ENCODE measurements at places on chromosomes 13 and 19.

- DNase-seq = no peak
These were observed 28.7 kb downstream of the DHX34 start for GRCh38 chr19:47377801-47378200.

DNA sequence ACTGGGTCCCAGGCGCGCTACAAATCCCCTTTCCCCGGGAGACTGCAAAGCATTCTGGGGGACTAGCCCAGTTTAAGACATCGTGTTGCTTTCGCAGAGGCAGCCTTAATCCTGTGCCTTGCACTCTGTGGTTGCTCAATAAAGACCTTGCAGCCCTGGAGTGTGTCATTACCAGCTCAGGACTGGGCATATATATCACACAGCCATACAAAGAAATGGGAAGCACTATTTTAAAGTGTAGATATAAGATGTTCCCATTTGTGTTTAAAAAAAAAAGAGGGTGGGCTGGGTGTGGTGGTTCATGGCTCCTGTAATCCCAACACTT is 11.1 kb downstream of the NAPA start:
- no peak for DNase-seq

GRCh38 chr19:19324059-19324770 is 3.6 kb downstream of the MAU2 start:
- DNase-seq = no peak

DNA sequence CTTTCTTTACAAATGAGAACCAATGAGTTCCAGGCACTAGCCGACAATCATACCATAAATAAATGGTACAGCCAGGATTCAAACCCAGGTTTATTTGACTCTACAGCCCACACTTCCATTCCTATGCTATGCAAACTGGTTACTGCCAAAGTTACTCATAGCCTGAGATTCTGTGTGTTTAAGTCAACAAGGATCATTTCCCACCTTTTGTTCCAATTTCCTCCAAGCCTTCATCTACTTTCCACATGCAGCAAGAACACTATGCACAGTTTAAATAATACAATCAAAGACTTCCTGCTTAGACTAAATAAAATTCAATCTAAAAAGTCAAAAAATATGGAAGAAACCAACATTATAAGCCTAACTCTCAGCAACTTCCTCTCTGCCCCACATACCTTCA is 59.2 kb upstream of the KLF12 start:
- DNase-seq = no peak

GRCh38 chr13:91346062-91346461 is 1.4 kb upstream of the MIR17HG start:
- no peak for DNase-seq

DNA sequence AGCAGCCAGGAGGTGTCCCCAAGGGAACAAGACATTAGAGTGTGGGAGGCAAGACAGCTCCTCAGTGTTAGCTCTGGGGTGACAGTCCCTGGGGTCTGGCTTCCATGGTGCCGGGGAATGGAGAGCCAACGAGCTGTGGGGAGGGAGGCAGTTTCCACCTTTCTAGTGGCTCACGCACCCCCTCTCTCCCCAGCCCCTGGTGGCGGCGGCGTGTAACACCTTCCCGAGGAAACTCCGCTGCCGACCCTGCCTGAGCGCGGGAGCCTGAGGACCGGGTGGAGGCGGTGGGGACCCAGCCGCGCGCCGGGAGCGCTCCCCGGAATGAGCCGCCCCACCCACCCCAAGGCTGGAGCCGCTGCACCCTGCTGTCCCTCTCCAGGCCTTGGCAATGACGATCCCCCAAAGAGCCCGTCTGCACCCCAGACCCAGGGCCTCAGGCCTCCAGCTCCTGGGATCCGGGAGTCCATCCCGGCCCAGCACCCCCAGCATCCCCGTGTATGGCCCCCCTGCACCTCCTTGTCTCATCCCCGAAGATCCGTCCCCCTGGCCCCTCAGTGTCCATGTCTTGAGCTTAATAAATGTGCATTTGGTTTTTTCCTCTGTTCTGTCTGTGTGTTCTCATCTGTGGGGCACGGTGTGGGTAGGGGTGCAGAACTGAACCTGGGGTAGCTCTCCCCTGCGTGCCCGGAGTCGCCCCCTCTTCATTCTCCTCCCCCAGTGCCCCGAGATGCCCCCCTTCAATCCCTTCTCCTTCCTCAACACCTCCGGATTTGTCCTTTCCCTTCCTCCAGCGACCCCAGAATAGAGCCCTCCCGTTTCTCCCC is 622 bp upstream of the FXYD5 start:
- DNase-seq = no peak

GRCh38 chr19:13884726-13885591 is 8.0 kb downstream of the NANOS3 start:
- DNase-seq = no peak

DNA sequence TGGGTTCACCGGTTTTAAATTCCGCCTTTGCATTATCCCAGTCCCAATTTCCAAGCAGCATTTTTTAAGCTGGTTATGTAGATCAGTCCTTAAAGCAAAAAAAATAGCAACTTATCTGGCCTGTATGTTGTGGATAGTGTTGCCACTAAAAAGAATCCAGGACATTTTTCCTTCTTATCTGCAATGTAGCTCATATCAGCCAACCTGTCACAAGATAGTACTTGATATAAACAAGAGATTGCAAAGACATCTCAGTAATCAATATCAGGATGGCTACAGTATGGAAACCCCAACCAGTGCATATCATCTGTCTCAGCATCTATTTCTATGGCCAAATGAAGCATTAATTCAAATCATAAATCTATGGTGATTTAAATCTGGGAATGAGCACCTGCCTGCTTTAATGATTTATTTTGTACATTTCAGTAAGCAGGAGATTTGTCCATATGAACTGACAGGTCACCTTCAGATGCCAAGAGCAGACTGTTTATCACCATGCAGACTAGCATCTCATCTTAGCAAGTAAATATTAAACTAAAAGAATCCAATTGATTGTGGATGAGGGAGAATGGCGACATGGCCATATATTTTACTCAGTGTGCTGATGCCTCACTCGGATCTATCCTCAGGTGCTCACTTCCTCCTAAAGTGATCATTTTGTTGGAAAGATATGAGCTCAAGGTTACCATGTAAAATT is 240.4 kb downstream of the DACH1 start:
- no peak for DNase-seq

GRCh38 chr19:49133621-49134454 is 14.5 kb downstream of the PPFIA3 start:
- DNase-seq = no peak

DNA sequence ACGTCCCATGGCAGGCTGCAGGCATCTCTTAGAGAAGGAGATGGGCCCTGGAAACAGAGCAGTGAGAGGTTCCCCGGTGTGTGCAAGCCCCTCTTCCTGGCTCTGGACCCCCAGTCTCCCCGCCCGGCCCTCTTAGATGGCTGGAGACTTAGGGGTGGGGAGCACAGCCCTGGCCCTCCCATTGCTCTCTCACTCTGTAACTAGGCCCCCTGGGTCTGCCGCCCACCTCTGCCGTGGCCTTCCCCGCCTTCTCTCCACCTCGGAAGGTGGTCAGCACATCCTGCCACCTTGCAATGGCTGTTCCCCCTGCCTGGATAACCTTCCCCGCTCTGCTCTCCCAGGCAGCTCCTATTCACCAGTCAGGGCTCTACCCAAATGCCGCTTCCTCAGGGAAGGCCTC is 21.8 kb upstream of the C2CD4C start:
- DNase-seq = no peak

DNA sequence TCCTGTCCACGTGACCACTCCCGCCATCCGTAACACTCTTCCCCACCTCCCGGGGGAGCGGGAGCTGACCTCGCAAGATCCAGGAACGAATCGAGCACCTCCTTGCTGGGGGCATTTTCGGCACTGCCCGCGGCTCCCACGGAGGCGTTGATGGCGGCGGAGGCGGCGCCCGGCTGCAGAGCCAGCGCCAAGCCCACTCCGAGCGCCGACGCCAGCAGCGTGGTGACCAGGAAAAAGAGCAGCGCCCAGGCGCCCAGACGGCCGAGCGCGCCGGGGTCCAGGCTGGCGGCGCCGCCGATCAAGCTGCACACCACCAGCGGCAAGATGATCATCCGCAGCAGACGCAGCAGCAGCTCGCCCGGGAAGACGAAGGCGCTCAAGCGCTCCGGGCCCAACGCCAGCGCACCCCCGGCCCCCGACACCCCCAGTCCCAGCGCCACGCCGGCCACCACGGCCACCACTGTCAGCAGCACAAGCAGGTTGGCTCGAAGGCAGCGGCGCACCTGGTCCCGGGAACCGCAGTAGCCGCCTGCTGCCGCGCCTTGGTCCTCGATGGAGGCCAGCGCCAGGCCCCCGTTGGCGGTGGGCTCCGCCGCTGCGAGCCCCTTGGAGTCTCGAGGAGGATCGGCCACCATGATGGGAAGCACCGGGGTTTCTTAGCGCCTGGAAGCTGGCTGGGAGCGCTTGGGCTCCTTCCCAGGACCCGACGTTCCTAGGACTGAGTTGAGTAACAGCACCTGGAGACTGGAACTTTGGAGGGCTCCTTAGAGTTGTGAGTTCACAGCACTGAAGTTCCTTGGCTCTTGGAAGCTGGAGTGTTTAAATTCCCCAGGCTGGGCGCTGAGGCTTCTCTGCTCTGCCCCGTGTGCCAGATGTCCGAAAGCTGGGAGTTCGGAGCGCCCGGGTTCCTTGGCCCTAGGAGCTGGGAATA is 798 bp downstream of the SLC1A5 start:
- peak; percentile 23 for DNase-seq

DNA sequence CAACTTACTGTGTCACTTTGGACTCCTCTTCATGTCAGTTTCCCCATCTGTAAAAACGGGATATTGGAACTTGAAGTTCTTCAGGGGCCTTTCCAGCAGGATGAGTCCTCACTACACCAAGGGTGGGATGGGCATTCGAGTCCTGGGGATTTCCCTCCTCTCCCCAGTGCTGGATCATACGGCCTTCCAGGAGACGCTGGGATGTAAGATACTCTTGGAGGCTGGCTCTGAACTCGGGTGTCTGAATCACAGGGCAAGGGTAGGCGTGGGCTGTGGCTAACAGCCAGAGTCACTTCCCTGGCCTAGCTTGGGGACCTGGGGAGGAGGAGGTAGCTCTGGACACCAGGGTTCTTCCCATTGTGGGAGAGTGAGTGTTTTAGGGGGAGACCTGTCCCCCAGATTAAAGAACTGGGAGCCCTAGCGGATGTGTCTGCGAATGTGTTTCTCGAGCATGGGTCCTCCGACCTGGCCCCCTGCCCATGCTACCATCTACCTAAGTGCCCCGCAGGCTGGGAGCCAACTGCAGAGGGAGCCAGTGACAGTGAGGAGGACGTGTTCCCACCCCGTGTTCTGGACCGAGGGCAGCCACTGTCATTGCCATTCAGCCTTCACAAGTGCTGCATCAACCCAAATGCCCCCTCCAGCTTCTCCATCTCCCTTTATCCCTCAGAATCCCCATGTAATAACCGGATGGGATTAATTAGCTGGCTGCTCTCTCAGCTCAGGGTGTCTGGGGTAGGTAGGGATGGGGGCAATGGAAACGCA is 2.4 kb upstream of the CYTH2 start:
- DNase-seq = no peak

DNA sequence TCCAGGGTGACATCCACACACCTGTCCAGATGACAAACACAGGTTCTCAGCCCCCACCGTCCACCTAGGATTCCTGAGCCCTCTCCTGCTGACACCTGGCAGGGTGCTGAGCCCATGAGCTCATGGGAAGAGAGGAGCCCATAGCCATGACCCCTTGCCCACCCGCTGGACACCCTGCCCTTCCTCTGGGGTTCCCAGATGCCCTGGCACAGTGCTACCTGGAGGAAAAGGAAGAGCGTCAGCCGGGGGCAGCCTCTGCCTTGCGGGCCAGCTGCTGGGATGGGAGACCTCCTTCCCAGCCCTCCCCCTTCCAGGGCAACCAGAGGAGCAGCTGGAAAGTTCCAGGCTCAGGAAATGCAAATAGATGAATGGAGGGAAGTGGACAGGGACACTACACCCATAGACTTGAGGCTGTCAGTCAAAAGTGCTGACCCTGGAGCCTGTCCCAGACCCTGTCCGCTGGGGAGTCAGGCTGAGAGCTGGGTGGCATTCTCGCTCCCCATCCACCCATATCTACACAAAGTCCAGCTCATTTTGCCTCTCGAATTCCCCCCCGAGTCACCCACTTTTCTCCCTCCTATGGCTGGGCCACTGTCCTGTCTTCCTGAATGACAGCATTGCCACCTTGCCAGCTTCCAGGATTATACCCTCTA is 12.3 kb upstream of the ARHGEF18 start:
- no peak for DNase-seq

DNA sequence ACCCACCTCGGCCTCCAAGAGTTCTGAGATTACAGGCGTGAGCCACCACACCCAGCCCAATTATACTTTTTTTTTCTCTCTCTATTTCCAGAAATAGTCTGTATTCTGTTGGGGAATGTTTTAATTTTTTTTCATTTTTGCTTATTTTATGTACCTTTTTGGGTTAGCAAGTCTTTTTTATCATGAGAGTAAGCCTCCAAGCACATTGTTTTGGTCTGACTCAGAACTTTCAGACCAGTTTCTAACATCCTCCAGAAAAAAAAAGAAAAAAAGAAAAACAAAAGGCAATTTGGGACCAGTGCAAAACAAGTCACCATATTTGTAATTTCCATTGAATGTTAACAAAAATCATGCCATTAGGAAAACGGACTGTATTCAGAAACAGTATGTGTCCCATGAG is 1465.5 kb downstream of the SLITRK5 start:
- no peak for DNase-seq

DNA sequence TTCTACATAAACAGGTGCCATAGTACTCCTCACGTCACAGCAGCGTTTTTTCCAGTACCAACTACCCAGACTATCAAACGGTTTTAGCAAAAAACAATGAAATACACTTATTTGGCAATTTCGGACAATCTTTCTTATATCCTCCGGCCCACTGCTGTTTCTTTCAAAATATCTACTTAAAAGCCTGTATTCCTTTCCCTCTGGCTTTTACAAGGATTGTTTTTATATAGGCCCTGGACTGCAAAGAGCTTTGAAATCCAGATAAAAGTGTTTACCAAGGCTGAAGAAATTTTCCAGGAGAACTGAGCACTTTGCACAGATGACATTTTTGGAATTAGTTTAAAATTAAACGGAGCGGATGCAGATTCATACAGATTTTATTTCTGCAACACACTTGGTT is 255.9 kb upstream of the STARD13 start:
- DNase-seq = no peak

GRCh38 chr13:35552172-35552844 is 75.8 kb upstream of the MAB21L1 start:
- no peak for DNase-seq

- DNase-seq = peak; percentile 76
These were observed 9.3 kb downstream of the RPS9 start for GRCh38 chr19:54209811-54210494.

GRCh38 chr13:25213715-25214114 is 41.6 kb upstream of the AMER2 start:
- DNase-seq = no peak
